ENCODE measurements at places on chromosomes 13 and 19.

DNA sequence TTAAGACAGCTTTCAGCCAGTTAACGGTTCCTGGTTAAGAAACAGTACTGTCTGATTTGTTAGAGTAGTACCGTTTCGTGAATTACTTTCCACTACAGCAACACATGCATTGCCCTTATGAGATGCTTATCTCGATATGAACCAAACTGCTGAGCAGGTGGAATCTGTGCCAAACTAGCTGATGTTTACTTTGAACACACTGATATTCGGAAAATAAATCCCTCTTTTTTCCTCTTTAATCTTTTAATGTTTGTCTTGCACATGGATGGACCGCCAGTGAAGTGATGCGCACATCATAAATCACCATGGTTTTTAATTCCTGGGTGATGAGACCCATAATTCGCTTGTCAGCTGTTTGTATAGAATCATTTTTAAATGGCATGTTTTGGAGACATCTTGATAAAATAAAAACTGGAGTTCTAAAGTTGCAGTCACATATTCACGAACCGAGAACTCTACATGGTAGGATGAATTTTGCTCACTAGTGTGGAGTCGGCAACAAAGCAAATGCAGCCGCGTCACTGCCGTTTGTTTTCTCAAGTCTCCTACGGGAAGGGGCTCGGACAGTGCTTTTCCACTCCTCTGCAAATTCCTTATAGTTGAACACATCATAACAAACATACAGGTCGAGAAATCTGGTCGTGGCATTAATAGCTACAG is 1.1 kb downstream of the GJA3 start:
- no peak for DNase-seq
- peaks cover 5% of the 10 kb centered on the region for H3K4me1 ChIP-seq
- no peak overlapping the region for H3K27ac ChIP-seq
- peak overlapping the region; percentile 84 for H3K4me3 ChIP-seq

- H3K36me3 ChIP-seq = peaks cover 27% of the 10 kb centered on the region
- no peak overlapping the region for H3K4me3 ChIP-seq
- H3K27ac ChIP-seq = peak overlapping the region; percentile 81
- DNase-seq = no peak
- H3K4me1 ChIP-seq = peaks cover 13% of the 10 kb centered on the region
- peaks cover 1% of the 10 kb centered on the region for H3K27me3 ChIP-seq
Observed at GRCh38 chr19:992670-993055, 7.6 kb upstream of the GRIN3B start.

DNA sequence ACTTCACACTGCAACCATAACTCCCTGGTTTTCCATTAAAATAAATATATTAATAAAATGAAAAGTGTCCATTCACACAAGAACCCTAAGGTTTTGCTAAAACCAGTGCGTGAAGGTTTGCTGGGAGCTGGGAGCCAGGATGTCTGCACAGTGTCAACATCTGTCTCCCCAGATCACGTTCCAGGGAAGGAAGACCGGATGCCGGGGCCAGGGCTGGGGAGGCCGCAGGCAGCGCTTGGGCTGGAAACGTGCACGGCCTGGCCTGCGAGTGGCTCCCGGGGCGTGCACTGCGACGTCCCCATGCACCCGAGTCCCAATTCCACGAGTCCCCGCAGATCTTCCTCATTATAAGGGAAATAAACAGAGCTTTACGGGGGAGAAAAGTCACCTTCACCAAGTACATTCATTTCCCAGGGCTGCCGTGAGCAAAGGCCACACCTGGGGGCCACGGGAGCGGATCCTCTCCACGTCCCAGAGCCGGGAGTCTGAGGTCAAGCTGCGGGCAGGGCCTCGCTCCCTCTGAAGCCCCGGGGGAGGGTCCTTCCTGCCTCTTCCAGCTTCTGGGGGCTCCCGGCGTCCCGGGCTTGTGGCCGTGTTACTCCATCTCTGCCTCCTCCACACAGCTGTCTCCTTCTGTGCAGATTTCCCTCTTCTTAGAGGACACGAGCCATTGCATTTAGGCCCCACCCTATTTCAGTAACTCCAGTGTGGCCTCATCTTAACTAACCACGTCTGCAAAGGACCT is 12.8 kb downstream of the SHC2 start:
- no peak overlapping the region for H3K27ac ChIP-seq
- no peak for DNase-seq
- no peaks in the 10 kb centered on the region for H3K36me3 ChIP-seq
- no peak overlapping the region for H3K4me3 ChIP-seq

- H3K36me3 ChIP-seq = no peaks in the 10 kb centered on the region
- H3K4me3 ChIP-seq = no peak overlapping the region
- no peak for DNase-seq
- H3K27me3 ChIP-seq = peaks cover 7% of the 10 kb centered on the region
Observed at GRCh38 chr13:48961379-48961778, 14.3 kb upstream of the FNDC3A start.

- no peak overlapping the region for H3K4me3 ChIP-seq
- no peaks in the 10 kb centered on the region for H3K36me3 ChIP-seq
- peaks cover 6% of the 10 kb centered on the region for H3K27me3 ChIP-seq
- no peak for DNase-seq
- H3K27ac ChIP-seq = no peak overlapping the region
- no peaks in the 10 kb centered on the region for H3K4me1 ChIP-seq
Observed at GRCh38 chr13:44796597-44797490, 192.4 kb downstream of the NUFIP1 start.

GRCh38 chr19:30625947-30626625 is 253.9 kb downstream of the ZNF536 start:
- peaks cover under 1% of the 10 kb centered on the region for H3K27me3 ChIP-seq
- H3K4me1 ChIP-seq = no peaks in the 10 kb centered on the region
- H3K36me3 ChIP-seq = peaks cover 2% of the 10 kb centered on the region
- no peak overlapping the region for H3K27ac ChIP-seq
- DNase-seq = no peak
- H3K4me3 ChIP-seq = no peak overlapping the region

DNA sequence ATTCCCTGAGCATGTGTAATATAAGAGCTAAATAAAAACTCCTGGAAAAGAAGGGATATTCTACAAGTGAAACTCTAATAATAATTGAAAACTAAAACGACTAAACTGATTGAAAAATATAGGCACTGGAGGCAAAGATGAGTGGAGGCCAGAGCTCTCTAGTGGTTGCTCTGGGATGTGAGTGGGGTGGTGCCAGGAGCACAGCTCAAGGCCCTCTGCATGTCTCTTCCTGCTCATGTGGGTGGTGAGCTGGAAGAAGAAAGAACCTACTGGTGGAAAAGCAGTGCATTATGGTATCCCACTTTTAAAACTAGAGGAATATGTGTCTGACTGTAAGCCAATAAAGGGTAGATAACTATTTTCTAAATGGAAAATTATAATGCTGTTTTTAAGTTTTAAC is 15.8 kb upstream of the ARHGEF7 start:
- no peak for DNase-seq
- H3K27me3 ChIP-seq = peaks cover 85% of the 10 kb centered on the region
- H3K4me3 ChIP-seq = no peak overlapping the region
- H3K27ac ChIP-seq = no peak overlapping the region
- H3K36me3 ChIP-seq = peaks cover 2% of the 10 kb centered on the region

DNA sequence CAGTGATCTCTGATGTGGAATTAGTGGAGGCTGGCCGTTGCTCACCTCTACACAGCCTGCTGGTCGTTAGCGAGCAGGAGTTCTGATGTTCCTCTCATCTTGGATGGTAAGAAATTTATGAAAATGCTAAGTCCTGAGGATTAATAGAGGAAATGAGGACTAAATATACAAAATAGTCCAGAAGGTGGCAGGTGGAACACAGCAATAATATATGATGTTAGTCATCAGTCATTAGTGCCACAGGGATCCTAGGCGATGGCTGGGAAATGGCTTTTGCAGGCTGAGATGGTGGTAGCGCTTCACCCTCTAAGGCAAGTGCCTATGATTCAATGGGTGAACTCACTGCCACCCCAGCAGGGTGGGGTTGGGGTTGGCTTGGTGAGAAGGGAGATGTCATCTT is 338.6 kb upstream of the TMTC4 start:
- no peak overlapping the region for H3K4me3 ChIP-seq
- no peak overlapping the region for H3K27ac ChIP-seq
- no peak for DNase-seq
- no peaks in the 10 kb centered on the region for H3K36me3 ChIP-seq
- H3K27me3 ChIP-seq = peaks cover 35% of the 10 kb centered on the region

- no peak overlapping the region for H3K4me3 ChIP-seq
- H3K27me3 ChIP-seq = peaks cover 9% of the 10 kb centered on the region
- H3K36me3 ChIP-seq = no peaks in the 10 kb centered on the region
Observed at GRCh38 chr19:15666883-15667282, 6.0 kb upstream of the CYP4F12 start.

DNA sequence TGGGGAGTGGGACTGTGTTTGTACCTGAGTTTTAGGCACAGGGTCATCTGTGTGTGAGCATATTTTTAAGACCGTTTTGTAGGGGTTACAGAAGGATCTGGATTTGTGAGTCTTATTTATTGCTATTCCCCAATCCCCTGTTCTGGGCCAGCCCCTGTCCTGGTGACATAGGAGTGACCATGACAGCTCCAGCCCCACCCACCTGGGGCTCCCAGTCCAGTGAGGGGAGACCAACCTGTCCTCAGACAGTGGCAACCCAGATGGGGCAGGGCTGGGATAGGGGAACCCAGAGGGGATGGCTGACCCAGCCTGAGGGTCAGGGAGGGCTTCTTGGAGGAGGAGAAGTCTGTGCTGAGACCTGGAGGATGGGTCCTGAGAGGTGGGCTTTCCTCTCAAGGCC is 10.7 kb downstream of the TMEM160 start:
- H3K27me3 ChIP-seq = peaks cover 7% of the 10 kb centered on the region
- H3K4me1 ChIP-seq = peaks cover 15% of the 10 kb centered on the region
- no peak for DNase-seq
- H3K27ac ChIP-seq = no peak overlapping the region
- H3K4me3 ChIP-seq = no peak overlapping the region
- H3K36me3 ChIP-seq = peaks cover 19% of the 10 kb centered on the region

- no peak overlapping the region for H3K4me3 ChIP-seq
- H3K27me3 ChIP-seq = no peaks in the 10 kb centered on the region
- H3K27ac ChIP-seq = no peak overlapping the region
Observed at GRCh38 chr19:42406111-42406510, 16.0 kb upstream of the CNFN start.

GRCh38 chr13:25971459-25972145 is 80.2 kb downstream of the SHISA2 start:
- H3K27me3 ChIP-seq = no peaks in the 10 kb centered on the region

DNA sequence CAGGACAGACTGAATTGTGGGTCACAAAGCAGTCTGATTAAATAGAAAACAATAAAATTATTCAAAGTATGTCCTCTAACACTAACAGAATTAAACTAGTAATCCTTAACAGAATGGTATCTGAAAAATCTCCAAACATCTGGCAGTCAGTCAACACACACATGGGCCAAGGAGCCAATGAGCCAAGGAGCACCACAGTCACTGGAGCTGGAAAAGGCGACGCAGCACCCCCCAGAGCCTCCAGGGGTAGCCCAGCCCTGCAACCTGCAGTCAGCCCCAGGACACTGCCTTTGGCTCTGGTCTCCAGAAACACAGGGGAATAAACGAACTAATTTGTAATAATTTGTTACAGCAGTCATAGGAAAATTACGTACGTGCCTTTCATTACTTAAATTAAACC is 12.3 kb downstream of the TUBGCP3 start:
- H3K4me1 ChIP-seq = peaks cover 44% of the 10 kb centered on the region
- no peaks in the 10 kb centered on the region for H3K27me3 ChIP-seq
- H3K36me3 ChIP-seq = peaks cover 6% of the 10 kb centered on the region
- no peak overlapping the region for H3K4me3 ChIP-seq
- DNase-seq = no peak

DNA sequence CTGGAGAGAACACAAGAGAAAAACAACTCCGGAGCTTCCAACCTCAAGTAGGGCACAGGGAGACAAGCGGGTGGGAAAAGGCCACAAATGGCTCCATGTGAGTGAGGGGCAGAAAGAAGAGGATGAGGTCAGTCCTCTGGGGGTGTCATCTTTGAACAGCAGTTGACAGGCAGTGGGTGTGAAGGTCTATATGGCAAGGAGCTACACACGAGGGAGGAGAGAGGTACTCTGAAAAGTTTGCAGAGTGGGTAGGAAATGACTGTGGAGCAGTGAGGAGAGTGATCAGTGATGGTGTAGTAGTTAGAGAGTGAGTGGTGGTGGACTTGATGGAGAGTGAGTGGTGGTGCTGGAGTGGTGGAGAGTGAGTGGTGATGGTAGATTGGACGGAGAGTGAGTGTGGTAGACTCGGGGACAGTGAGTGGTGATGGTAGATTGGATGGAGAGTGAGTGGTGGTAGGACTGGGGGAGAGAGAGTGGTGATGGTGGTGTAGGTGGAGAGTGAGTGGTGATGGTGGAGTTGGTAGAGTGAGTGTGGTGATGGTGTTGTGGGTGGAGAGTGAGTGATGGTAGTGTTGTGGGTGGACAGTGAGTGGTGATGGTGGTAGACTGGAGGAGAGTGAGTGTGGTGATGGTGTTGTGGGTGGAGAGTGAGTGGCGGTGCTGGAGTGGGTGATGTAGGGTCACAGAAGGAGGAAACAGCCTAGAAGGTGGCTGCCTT is 4.0 kb downstream of the TFDP1 start:
- no peak overlapping the region for H3K4me3 ChIP-seq
- H3K4me1 ChIP-seq = peaks cover 44% of the 10 kb centered on the region
- H3K27me3 ChIP-seq = no peaks in the 10 kb centered on the region
- H3K36me3 ChIP-seq = peaks cover 34% of the 10 kb centered on the region
- H3K27ac ChIP-seq = peak overlapping the region; percentile 13

DNA sequence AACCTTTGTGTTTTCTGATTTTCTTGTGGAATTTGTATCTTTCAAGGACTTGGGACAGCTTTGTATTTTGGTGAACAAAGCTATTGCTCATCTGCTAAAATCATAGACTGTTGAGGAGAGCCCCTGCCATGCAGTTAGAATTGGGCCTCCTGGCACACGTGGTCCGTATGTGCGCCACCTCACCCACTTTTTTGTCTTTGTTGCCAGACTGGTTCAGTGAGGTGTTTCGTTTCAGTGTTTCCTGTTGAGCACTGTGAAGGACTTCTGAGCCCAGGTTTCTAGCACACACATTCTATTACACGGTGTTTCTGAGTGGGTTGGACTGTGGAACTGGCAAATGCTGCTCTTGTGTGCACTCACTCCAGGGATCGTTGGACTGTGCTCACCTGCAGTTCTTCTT is 37.6 kb upstream of the RNF113B start:
- H3K27ac ChIP-seq = no peak overlapping the region
- no peak overlapping the region for H3K4me3 ChIP-seq
- no peaks in the 10 kb centered on the region for H3K4me1 ChIP-seq
- H3K27me3 ChIP-seq = peaks cover 16% of the 10 kb centered on the region
- DNase-seq = no peak
